Stimulated activated CD8-positive, alpha-beta memory T cell treated with anti-CD3 and anti-CD28 coated beads, Interleukin-4, amount 100 ng/mL, for 4 hours (primary cell): ENCODE measurements at places on chromosomes 12 and 14.

DNA sequence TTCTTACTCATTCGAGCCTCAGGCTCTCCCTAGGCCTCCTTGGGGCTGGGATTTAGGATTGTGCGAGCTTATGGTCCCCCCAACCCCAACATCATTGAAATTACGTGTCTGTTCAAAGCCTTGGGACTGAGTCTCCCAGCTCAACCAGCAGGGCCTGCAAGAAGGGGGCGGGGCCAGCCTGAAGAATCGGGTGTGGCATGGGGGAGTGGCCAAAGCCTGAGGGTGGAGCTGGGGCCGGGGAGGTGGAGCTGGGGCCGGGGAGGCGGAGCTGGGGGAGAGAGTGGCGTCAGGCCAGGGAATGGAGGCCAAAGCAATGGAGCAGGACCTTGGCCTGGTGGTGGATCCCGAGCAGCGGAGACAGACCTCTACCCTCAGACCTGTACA, 24.3 kb upstream of the HSPB8 start:
- no peak for DNase-seq

DNA sequence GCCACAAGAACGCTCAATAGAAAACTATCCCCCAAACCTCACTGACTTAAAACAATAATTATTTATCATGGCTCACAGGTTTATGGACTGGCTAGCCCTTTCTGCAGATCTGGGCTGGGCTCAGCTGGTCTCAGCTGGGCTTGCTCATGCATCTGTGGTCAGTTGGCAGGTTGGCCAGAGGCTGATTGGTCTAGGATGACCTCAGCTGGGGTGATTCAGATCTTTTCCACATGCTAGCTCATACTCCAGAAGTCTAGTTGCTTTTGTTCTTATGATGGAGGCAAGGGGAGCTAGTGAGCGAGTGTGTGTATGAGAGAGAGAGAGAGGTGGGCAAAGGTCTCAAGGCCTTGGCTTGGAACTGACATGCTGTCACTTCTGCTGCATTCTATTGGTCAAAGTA, 181.2 kb upstream of the NRXN3 start:
- no peak for DNase-seq

- no peak for DNase-seq
Observed at GRCh38 chr14:103023881-103024473, 33.4 kb downstream of the CDC42BPB start.

- DNase-seq = no peak
Observed at GRCh38 chr12:63045020-63045860, 105.8 kb downstream of the AVPR1A start.

DNA sequence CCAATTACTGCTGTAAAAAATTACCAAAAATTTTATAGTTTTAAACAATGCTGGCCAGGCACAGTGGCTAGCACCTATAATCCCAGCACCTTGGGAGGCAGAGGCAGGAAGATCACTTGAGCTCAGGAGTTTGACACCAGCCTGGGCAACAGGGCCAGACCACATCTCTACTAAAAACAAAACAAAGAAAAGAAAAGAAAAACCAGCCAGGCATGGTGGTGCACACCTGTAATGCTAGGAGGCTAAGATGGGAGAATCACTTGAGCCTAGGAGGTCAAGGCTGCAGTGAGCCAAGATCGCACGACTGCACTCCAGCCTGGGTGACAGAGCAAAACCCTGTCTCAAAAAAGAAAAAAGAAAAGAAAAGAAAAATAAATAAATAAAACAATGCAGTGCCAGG, 54.0 kb upstream of the ARID2 start:
- DNase-seq = no peak

- DNase-seq = no peak
Observed at GRCh38 chr12:1662761-1663439, 28.0 kb upstream of the ADIPOR2 start.

GRCh38 chr12:128120035-128120434, 146.9 kb upstream of the TMEM132C start:
- no peak for DNase-seq

DNA sequence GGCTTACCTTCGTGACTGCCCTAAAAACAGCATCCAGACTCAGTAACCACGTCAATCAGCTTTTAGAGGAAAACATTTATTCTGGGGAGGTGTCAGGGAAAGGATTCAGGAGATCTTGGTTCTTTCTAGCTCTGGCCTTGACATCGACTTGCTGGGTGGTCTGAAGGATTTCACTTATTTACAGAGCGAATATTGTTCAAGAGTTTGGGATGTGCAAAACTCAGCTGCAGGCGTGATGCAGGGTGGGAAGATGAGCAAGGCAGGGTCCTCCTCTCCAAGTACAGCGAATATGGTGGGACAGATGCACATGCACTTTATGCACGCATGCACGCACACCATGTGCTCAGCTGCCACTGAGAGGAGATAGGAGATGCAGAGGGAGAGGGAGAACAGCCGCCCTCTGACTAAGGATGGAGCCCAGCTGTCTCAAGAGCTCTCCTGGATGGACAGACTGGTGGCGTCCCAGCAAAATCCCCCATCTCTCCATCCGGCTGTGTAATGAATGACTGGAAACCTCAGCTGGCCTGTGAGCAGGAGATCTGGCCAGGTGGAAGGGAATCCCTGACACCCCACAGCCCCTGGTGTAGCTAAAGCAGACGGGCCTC, 24.4 kb upstream of the BDKRB1 start:
- DNase-seq = no peak

DNA sequence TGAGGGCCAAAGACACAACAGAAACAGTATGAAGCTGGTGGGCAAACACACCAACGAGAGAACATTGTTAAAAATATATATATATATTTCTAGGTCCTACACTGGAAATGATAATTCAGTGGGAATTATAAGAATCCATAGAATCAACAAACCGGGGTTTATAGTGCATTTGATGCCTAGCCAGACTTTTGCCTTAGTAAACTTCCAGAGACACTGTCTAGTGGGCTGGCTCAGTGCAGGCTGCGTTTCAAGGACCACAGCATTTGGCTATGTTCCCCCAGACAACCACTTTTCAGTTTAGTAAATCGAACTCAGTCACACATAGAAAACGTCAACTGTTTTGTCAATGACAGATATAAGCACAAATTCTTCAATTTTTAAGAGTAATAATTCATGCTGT, 41.9 kb downstream of the SLC38A4 start:
- no peak for DNase-seq

GRCh38 chr12:64791036-64791435, 31.8 kb upstream of the GNS start:
- no peak for DNase-seq
